ENCODE measurements at places on chromosomes 2 and 18.
A peak's percentile ranks its signal among the peaks of the same experiment; 100 is the strongest.

DNA sequence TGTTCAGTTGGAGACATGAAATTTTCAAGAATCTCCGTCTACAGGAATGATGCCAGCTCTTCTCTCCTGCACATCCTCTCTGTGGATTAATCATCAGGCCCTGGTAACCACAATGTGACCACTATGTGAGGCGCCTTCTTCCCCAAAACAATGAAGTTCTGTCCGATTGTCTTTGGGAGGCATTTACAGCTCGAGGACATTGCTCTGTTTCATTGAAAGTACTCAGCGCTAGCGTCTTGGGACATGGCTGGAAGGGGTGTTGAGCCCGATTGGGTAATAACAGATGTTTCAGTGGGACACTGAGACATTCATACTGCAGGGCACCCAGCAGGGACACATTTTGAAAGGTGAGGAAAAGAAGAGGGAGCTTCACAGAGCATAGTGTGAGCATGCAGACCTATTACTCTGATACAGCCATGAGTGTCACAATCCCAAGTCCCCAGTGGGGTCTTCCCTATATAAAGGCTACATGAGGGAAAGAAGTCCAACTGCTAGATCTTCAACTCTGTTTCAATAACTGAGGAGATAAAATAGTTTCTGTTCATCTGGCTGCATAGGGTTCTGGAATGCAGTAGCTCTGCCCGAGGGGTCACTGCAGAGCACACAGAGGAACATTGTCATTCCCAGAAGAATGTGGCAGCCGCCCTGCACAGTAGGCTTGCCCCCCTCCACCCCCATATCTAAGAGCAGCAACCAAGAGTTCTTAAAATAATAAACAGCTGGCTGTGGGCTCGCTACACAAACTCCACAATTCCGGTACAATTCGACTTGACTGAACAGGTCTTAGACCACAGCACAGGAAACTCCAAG is 237.3 kb downstream of the OSR1 start:
- peak; percentile 42 for DNase-seq

GRCh38 chr18:43893001-43893637 is 615.8 kb upstream of the SYT4 start:
- DNase-seq, result peak; percentile 4

GRCh38 chr2:69525261-69525660 is 88.0 kb upstream of the NFU1 start:
- DNase-seq, result no peak

DNA sequence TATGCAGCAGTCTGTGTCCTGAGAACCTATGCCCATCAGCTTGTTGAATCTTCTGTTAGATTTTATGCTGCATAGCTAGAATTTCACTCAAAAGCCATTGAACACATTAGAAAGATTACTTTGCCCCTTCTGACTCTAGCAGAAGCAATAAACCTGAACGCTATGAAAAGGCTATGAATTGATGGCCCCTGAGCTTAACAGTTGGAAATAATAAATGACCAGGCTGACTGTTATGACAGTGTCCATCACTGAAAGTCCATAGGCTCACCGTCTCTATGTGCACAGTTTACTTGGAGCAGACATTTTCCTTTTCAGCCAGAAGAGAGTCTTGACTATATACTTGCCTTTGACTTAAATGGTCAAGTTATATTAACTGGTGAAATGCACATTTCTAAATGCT is 1618.8 kb upstream of the ACVR2A start:
- DNase-seq, result no peak

DNA sequence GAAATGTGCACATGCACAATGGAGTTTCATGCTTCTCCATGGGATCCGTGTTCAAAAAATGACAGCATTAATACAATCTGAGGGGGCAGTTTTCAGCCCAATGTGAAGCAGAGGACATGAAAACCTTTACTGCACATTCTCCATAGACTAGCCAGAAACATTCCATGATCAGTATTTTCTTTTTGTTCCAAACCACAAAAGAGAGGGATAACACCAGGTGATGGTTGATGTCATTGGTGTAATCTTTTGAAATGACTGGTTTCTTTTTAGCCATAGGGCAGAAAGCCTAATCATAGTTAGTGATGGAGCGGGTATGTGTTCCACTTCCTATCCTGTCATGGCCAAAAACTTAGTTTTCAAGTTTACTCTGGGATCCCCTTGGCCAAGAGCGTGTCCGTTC is 1.8 kb upstream of the KYNU start:
- no peak for DNase-seq

DNA sequence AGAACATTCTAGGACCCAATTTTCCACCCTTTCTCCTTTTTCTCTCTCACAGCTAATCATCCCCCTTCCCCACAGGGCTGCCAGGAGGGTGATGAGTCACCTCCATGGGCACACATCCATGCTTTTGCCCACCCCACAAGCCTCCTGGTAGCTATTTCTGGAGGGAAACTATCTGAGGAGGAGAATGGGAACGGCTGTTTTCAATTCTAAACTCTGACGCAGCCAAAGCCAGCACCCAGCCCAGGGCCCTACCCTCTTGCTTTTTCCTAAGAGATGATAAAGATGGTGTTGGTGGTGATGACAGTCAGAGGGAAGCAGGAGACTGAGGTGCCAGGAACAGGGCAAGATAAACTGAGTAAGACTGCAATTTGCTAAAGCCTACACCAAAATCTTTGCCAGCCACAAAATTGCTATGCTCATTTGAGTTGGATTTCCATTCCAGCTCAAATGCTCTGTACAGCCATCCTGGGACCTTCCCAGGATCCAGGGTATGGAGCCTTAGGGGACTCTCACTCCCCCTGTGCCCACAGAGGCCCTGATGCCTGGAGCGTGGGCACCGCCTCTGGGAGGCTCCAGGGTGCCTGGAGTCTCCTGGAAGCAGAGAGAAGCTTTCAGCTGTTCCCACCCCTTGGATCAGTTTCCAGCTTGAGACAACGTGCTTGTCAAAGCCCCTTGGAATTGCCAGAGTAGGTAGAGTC is 62.0 kb upstream of the FZD7 start:
- DNase-seq, result peak; percentile 51

- no peak for DNase-seq
These were observed 16.4 kb downstream of the WDR35 start for GRCh38 chr2:19973466-19973865.

DNA sequence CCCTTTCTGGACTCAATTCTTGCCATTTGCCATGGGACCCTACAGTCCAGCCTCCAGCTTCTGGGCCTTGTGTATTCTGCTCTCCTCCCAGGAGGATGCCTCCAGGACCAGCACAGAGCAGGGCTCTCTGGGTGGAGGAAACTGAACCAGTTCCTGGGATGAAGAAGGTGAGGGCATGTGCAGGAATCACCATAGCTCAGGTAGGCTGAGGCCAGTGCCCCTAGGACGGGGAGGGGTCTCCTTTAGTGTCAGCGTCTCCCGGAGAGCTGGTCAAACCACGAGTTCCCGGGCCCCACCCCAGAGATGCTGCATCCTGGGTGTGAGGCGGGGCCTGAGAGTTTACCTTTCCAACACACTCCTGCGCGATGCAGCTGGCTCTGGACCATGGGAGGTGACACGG is 5.8 kb upstream of the PRELID3A start:
- DNase-seq, result no peak

DNA sequence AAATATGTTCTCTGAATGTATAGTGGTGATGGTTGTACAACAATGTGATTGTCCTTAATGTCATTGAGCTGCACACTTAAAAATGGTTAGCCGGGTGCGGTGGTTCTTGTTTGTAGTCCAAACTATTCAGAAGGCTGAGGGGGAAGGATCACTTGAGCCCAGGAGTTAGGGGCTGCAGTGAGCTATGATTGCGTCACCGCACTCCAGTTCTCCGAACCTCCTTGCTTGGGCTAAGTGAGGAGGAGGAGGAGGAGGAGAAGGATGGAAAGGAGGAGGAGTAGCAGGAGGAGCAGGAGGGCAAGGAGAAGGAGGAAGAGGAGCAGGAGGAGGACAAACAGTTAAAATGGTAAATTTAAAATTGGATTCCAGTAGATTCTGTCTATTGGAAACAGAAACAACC is 10.5 kb downstream of the SLC14A1 start:
- DNase-seq, result no peak

GRCh38 chr2:134128746-134129145 is 125.1 kb upstream of the MGAT5 start:
- DNase-seq, result no peak

DNA sequence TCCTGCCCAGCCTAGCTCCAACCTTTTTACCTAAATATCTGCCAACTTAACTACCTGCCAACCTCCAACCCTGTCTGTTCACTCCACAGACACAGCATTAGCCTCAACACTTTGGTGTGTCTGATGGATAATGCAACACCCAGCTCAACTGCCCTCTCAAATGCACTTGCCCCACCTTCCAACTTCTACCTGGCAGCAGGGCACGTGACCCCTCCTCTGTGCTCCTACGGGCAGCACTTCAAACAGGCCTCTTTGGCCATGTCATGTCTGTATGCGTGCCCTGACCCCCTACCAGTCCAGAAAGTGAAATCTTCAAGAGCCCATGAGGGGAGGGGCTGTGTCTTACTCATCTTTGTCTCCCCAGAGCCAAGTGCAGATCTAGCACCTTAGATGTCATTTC is 25.5 kb downstream of the RNF149 start:
- DNase-seq, result no peak

DNA sequence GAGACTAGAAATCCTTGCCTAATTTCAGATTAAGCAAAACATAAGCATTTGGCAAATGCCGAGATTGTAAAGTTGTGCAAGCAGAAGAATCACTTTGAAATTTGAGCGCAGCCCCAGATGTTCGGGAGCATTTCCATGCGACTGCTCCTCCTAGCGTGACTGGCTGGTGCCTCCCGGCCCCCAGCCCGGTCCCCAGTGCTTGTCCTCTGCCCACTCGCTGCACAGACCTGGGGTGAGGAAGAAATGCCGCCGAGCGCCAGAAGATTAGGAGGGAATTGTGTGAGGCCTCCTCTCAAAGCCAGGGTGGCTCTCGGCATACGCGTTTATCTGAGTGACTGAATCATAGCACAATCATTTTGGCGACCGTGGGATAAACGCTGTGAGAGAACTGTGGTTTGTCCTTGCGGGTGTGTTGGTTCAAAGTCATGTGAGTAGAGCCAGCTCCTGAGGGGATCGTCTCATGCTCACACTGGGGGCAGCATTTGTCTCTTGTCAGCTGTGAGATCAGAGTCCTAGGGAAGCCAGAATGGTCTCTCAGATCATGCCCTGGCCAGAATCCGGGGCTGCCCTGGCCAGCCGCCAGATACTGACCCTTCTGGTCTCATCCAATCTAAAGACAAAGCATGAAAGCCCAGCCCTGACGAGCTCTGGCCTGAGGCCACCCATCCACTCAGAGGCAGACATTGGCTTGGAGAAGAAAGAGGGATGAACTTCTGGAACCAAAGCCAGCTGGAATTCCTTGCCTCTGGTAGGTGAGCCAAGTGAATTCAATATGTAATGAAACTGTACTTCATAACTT is 189.3 kb downstream of the SH3RF3 start:
- DNase-seq, result peak; percentile 59

DNA sequence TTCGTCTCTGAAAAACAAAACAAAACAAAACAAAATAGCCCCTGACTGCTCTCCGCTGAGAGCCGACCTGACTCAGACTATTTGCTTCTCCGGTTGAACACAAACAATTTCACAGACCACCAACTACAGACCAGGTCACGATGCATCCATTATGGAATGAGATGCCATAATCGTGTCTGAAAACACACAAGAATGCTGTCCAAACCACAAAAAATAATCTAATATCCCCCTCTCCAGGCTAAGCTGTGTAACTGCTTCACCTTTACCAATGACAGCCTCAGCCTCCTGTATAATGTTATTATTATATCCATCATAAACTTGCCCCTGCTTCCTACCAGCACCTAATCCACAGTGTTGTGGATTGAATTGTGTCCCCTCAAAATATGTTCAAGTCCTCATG is 114.7 kb downstream of the DNAH6 start:
- DNase-seq, result peak; percentile 74

DNA sequence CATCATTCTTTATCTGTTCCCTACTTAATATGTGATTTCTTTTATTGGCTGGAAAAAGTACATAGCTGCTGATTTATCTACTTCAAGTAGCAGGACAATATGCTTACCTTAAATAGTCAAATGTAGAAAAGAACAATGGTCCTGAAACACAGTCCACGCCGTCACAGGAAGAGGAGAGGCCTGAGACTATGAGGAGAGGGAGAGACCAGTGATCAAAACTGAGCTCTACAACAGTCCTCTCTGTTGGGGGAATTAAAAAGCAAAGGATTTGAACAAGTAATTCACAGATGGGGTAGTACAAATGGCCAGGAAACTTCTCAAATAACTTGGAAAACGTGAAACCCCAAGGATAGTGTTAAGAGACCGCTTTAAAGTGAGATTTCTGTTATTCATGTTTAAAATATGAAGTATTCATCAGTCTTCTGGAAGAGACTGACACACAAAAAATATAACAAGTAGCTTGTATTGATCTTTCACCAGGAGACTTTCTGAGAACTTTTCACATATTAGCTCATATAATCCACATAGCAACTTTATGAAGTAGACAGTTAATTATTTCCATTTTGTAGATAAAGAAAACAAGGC is 20.2 kb downstream of the SCYGR8 start:
- no peak for DNase-seq

GRCh38 chr2:127610561-127610960 is 35.4 kb upstream of the GPR17 start:
- DNase-seq, result no peak

DNA sequence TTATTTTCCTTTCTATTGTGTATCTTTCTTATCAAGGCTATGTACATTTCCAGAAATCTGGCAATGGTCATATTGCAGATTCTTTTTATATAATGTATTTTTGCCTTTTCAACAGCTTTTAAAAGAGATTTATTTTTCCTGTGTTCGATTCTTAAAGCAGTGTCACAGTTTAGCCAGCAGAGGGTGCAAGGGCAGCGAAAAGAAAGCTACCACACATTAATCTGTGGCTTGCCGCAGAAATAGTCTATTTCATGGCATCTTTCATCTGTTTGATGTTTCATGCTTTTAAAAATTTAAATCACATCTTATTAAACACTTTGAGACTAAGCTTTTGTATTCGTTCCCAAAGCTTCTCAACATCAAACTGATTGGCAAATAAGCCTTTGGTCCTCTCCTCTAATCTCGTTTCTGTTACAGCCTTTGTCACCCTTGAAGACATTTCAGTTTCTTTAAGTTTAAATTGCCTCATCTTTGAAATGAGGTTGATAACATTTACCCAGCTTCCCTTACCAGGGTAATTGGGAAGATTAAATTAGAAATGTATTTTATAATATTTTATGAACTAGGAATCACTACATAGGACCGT is 73.3 kb downstream of the PIK3C3 start:
- DNase-seq, result peak; percentile 17

DNA sequence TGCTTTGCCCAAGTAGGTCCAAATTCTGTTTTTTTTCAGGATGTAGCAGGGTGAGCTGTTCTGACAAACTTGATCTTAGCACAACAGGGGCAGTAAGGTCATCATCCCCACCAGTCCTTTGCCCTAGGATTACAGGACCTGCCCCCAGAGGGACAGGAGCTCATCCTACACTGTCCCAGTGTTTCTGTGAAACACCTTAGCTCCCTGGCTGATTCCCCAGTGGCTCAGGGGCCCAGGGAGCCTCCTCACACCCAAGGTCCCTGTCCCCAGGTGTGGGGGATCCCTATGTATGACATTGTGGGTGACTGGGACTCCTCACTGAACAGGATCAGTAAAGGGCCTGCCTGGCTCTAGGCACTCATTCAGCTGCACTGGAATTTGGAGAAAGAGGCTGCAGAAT is 191.2 kb downstream of the ANKRD30B start:
- DNase-seq, result no peak

GRCh38 chr2:25926984-25927756 is 48.9 kb upstream of the ASXL2 start:
- DNase-seq, result no peak

Measured in HTR-8/SVneo (cell line).